Activated CD4-positive, alpha-beta T cell treated with anti-CD3 and anti-CD28 coated beads, Interleukin-2, amount 10 ng/mL, durations not matched to agents 7 days and 5 days (primary cell): ENCODE measurements at places on chromosomes 7 and 10. TPM values are rescaled to one million over a fixed set of nuclear protein-coding genes. Genes with fewer than 3 reads are reported as not detected.
A peak's percentile ranks its signal among the peaks of the same experiment; 100 is the strongest.

INPP5F gene
- total RNA-seq = 12.3 TPM

FRMPD2 gene
- total RNA-seq = not detected

HOXA3 gene
- total RNA-seq = not detected

NAT16 gene
- not detected for total RNA-seq

SEMA3C gene
- not detected for total RNA-seq

OR6V1 gene
- not detected for total RNA-seq

DNA sequence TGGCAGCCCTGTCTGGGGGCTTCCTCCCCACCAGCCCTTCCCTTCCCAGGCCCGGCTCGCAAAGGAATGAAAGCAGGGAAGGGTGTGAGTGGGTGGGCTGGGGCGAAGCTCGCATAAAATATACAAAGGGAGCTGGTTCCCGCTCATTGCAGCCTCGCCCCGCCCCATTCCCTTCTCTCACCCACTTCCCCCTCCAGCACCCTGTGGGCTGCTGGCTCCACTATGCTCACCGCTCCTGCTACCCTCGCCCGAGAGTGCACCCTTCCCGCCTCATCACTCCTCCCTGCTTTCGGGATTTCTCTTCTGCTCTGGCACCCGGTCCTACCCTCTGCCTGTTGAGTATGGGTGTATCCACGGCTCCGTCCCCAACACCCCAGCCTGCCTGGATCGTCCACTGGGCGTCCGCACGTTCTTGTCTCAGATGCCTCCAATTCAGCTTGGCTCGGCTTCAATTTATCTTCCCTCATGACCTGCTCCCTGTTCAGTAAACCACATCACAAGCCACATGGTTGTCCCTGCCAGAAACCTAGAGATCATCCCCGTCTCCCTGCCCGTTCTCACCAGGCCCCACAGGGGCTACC lies 14.4 kb upstream of the TTYH3 start:
- peaks cover 6% of the 10 kb centered on the region for H3K27me3 ChIP-seq
- H3K4me1 ChIP-seq = no peaks in the 10 kb centered on the region
- no peak overlapping the region for H3K4me3 ChIP-seq

DNA sequence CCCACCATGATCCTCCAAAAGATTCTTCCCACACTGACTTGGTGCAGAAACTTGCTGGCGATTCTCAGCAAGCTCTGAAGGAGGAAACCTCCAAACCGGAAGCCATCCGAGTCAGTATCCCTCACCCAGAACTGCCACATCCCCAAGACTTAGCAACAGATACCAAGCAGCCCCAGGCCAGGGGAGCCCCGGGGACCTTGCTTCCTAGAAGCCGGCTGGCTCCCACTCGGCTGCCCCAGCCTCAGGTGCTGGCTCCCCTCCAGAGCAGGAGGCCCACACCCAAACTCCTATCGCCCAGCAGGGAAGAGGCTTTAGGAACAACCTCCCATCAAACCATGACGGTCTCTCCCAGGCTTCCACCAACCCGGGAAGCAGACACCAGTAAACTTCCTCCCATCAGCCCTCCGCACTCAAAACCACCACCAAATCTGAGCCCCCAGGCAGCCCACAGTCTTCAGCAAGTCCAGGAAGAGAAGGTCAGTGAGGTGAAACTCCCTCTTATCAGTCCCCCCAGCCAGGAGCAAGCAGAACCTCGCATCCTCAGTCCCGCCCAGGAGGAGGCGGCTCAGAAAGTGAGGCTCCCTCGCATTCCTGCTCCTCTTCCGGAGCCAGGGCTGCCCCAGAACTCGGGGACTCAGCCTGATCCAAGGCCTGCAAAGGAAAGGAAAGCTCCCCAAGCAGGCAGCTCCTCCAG lies 82.3 kb downstream of the LRGUK start:
- no peaks in the 10 kb centered on the region for H3K4me1 ChIP-seq
- peaks cover 8% of the 10 kb centered on the region for H3K27me3 ChIP-seq
- H3K36me3 ChIP-seq = no peaks in the 10 kb centered on the region

GRCh38 chr10:1939016-1939415 lies 201.7 kb upstream of the ADARB2 start:
- peak overlapping the region; percentile 99 for H3K27ac ChIP-seq
- DNase-seq = peak; percentile 55
- peak overlapping the region; percentile 44 for H3K4me3 ChIP-seq

DNA sequence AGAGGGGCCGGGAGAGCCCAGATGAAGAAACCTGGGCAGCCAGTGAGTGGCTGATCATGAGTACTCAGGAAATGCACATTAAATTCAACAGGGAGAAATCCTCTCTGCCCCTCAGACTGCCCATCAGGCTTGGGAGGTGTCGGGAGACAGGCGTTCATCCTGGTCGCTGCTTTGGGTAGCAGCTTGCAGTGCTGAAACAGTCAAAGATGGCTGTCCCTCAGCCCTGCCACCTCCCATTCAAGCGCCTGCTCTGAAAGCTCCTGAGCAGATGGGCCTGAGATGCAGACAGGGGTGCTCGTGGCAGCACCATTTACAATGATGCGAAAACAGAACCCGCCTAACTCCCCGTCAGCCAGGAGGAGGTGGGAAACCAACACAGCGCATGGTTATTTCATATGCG lies 3.6 kb upstream of the JAKMIP3 start:
- DNase-seq = no peak
- H3K4me1 ChIP-seq = peaks cover 5% of the 10 kb centered on the region
- no peak overlapping the region for H3K4me3 ChIP-seq
- peaks cover 7% of the 10 kb centered on the region for H3K27me3 ChIP-seq

GRCh38 chr10:133509700-133510099 lies 17.5 kb upstream of the CYP2E1 start:
- no peaks in the 10 kb centered on the region for H3K36me3 ChIP-seq
- DNase-seq = no peak
- no peaks in the 10 kb centered on the region for H3K4me1 ChIP-seq
- no peak overlapping the region for H3K27ac ChIP-seq

DNA sequence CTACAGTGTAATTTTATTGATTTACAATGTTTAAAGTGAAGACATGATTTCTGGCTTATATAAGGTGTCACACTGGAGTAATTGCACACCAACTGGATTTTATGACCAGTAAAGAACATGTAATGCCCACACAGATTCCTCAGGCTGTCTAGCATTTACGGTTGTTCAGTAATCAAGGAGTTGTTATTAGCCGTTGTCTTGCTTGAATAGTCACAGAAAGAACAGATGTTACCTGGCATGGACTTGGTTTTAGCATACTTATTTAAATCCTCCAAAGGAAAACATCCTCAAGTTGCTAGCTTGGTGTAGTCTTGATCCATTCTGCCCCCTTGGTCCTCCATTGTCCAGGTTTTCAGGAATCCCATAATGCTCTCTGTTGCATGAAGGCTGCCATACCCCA lies 65.8 kb downstream of the POU6F2 start:
- DNase-seq = no peak
- H3K27me3 ChIP-seq = peaks cover 2% of the 10 kb centered on the region
- no peak overlapping the region for H3K27ac ChIP-seq

- H3K4me3 ChIP-seq = no peak overlapping the region
- H3K27ac ChIP-seq = no peak overlapping the region
- DNase-seq = no peak
- H3K4me1 ChIP-seq = peaks cover 30% of the 10 kb centered on the region
- H3K36me3 ChIP-seq = peaks cover 56% of the 10 kb centered on the region
- H3K27me3 ChIP-seq = no peaks in the 10 kb centered on the region
Measured at GRCh38 chr10:7157091-7157490, 253.7 kb downstream of the SFMBT2 start.

DNA sequence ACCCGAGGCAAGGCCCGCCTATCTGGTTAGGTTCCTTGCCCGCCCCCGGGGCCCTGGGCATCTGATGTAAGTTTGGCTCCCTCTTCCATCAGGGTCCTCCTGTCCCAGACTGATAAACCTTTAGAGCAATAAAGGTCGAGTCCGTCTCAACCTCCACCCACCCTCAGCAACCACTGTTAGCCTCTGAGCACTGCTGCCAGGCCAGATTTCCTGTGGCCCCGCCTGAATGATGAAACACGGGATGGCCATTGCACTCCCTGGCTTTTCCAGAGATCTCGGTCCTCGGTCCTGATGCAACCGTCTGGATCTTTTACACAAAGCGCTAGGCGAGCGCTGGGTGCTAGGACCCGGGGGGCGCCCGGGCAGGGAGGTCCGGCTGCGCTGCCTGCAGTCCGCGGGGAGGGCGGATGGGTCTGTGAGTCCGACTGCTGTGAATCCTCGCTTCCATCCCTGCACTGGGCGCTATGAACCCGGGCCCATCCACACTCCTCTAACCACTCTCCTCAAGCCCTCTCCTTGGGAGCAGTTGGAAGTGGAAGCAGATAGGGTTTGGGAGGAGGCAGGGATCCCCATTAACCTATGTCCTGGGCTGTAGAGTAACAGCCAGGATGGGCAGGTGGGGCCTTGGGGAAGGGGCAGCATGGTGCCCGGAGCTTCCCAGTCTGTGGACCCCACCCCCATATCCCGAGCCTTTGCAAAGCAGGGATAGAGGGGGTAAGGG lies 875 bp upstream of the DDIT4 start:
- H3K27ac ChIP-seq = peak overlapping the region; percentile 96
- H3K4me3 ChIP-seq = peak overlapping the region; percentile 98
- H3K4me1 ChIP-seq = peaks cover 52% of the 10 kb centered on the region
- peak; percentile 40 for DNase-seq

DNA sequence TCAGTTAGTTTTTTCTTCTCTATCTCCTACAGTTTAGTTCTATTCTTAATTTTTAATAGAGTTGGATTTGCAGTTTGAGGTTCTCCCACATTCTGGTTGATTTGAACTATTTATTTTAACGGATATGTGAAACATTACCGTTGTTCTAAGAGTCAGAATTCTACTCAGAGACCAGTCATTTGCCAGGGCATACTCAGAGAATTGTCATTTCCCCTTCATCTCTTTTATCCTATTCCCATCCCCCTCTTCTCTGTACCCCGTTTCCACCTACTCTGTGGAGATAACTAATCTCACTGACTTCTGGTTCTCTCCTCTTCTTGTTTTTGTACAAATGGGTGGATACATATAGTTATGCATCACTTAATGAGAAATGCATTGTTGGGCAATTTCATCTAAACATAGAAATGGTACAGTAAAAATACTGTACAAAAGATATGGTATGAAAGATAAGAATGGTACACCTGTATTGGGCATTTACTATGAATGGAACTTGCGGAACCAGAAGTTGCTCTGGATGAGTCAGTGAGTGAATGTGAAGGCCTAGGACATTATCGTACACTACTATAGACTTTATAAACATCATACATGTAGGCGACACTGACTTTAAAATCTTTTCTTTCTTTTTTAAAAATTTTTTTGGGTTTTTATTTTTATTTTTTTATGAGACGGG lies 53.1 kb downstream of the INPP5F start:
- DNase-seq = no peak
- H3K36me3 ChIP-seq = peaks cover 3% of the 10 kb centered on the region
- H3K4me1 ChIP-seq = peaks cover 8% of the 10 kb centered on the region
- H3K27ac ChIP-seq = no peak overlapping the region
- H3K4me3 ChIP-seq = no peak overlapping the region
- no peaks in the 10 kb centered on the region for H3K27me3 ChIP-seq

DNA sequence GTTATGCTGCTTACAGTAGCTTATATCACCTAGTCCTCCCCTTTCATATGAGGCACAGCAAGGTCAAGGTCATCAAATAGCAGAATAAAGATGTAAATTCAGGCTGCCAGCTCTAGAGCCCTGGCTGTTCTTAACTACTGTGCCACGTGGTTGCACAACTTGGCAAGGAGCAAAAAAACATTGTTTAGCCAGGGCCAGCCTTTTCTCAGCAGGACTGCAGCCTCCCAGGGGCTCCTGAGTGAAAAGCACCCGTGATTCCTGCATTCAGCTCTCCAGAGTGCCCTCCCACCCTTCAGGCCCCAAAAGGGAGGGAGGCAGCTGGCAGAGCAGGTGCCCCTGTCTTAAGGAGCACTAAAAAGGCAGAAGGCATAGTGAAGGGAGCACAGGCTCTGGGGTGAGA lies 31.8 kb upstream of the TM9SF3 start:
- no peaks in the 10 kb centered on the region for H3K36me3 ChIP-seq
- H3K4me1 ChIP-seq = no peaks in the 10 kb centered on the region
- H3K4me3 ChIP-seq = no peak overlapping the region
- no peak for DNase-seq
- no peak overlapping the region for H3K27ac ChIP-seq

DNA sequence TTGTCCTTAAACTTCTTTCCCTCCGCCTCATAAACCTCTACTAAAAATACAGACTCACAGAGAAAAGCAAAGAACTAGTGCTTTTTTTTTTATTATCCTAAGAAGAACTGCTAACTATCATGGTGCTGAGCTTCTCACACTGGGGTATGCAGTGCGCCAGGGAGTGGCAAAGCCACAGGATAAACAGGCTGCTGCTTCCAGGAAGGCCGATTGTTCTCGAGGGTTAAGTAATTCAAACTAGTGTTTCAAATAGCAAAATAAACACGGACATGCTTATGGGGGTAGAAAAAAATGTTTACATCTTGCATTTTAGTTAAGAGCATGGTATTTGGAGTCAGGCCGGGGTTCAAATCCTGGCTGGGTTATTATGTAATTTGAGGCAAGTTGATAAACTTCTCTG lies 157.0 kb downstream of the TAX1BP1 start:
- peaks cover 50% of the 10 kb centered on the region for H3K4me1 ChIP-seq
- H3K4me3 ChIP-seq = no peak overlapping the region
- no peak for DNase-seq
- H3K36me3 ChIP-seq = no peaks in the 10 kb centered on the region
- H3K27ac ChIP-seq = no peak overlapping the region
- no peaks in the 10 kb centered on the region for H3K27me3 ChIP-seq

GRCh38 chr7:77747178-77747577 lies 50.9 kb downstream of the RSBN1L start:
- no peak overlapping the region for H3K4me3 ChIP-seq
- no peak overlapping the region for H3K27ac ChIP-seq
- peaks cover 36% of the 10 kb centered on the region for H3K36me3 ChIP-seq
- H3K4me1 ChIP-seq = peaks cover 13% of the 10 kb centered on the region
- H3K27me3 ChIP-seq = no peaks in the 10 kb centered on the region

DNA sequence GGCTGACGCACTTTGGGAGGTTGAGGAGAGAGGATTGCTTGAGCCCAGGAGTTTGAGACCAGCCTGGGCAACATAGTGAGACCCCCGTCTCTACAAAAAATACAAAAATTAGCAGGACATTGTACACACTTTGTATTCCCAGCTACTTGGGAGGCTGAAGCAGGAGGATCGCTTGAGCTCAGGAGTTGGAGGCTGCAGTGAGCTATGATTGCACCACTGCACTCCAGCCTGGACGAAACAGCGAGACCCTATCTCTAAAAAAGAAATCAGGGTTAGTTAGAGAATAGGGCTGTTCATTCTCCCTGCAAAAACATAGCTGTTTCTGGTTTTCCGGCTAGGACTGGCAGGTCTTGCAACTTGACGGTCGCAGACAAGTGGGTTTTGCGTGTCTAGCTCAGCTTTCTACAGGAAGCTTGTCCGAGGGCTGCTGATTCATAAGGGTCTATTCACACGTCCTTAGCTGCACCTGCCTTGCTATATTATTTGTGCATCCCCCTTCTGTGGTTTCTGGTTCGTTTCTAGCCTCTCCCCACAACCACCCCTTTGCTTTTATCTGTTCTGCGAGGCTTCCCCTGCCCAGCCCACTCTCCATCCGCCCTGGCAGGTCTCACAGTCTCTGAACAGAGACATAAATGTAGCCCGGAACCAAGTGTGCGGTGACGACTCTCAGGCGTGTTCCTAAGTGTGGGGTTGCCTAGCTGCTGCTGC lies 10.7 kb downstream of the AMZ1 start:
- peaks cover 38% of the 10 kb centered on the region for H3K4me1 ChIP-seq
- DNase-seq = peak; percentile 86
